ENCODE measurements at places on chromosomes 6 and 20.

DNA sequence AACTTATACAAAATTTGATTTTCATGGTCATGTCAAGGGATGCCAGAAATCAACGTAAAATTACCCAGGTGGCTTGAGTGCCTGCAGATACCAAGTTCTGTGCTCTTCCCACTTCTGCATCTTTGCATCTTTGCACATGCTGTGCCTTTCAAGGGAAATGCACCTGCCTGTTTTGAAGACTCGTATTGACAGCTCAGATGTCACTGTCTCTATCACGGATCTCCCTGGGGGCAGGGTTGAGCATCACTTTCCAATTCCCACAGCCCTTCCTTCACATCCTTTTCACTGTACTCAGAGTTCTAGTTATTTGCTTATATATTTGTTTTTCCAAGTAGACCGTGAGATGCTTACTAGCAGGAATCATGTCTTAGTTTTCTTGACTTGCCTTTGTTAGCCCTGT, 274.2 kb downstream of the CDH26 start:
- DNase-seq = no peak

DNA sequence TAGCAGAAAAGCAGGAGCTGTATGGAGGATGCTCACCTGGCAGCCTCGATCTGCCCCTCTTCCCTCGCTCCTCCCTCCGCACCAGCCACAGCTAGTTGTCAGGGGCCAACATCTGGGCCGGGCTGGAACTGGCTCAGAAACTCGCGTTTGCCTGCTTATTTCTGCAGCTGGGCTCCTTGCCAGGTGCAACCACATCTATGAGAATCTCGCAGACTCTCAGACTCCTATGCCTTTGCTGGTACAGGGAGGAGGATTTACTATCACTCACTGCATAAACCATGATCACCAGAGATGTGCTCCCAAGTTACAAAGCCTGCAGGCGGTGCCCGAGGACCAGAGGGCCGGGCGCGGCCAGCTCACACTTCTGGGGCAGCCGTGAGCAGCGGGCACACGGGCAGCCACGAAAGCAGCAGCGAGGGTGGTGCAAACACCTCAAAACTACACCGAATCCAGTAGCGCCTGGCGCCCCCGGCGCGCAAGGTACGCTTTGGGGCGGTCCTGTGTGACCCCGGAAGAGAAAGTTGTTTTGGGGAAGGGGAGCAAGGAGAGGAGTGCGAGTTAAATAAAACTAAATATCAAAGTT, 577 bp upstream of the LRRC1 start:
- peak; percentile 30 for DNase-seq

- DNase-seq = no peak
Observed at GRCh38 chr20:16052456-16052855, 520.8 kb downstream of the KIF16B start.

DNA sequence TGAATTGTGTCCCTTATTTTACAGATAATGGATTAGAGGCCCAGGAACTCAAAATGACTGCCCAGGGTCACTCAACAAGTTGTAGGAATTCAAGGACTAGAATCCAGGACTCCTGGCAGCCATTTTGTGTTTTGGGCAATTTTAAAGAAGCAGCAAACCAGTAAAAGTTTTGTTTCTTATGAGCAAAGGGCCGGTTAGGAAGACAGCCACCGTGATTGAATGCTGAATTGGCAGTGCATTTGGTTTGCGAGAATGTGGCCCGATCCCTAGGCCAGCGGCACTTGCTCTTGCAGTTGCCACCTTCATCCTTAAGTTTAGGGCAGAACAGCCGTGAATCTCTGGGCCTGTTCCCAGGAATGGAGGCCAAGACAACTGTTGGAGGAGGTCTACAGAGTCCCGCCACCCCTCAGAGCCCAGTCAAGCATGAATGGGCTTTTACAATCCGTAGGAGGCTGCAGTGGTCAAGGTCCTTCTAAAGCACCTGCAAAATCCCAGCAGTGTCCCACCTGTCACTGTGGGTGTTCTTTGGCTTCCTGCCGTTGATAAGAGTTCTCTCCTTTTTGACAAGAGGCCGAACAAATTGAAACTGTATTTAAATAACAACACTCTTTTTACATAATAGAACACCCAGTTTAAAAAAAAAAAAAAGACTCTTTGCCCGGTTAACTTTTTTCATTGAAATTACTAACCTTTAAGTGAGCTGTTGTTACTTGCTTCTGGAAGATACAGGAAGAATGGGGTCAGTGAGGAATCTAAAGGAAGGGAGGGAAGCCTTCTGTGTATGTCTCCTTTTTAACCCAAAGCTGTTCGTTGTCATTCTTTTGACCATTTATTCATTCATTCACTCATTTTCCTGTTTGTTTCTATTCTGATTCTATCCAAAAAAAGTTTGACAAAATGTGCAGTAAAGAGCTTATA, 68.7 kb downstream of the PHACTR2 start:
- DNase-seq = no peak

GRCh38 chr20:33372993-33373441, 28.3 kb downstream of the CDK5RAP1 start:
- DNase-seq = no peak

DNA sequence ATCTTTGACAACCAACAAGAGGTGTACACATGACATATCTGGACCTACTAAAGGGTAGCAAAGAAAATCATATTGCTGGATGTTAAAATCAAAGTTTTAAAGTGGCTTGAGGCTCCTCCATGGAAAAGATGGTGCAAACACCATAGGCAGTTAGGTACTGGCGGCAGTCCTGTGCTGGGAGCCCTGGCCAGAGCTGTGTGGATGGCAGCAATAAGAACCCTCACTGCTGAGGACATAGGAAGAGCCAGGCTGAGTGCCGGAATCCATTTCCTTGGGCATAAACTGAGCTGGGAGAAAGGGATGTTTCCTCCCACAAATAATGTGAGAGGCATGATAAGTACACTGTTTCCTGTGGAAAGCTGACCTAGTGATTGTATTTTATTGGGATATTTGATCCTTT, 89.9 kb downstream of the ARID1B start:
- DNase-seq = no peak

GRCh38 chr6:6052216-6052615, 45.5 kb upstream of the NRN1 start:
- no peak for DNase-seq

DNA sequence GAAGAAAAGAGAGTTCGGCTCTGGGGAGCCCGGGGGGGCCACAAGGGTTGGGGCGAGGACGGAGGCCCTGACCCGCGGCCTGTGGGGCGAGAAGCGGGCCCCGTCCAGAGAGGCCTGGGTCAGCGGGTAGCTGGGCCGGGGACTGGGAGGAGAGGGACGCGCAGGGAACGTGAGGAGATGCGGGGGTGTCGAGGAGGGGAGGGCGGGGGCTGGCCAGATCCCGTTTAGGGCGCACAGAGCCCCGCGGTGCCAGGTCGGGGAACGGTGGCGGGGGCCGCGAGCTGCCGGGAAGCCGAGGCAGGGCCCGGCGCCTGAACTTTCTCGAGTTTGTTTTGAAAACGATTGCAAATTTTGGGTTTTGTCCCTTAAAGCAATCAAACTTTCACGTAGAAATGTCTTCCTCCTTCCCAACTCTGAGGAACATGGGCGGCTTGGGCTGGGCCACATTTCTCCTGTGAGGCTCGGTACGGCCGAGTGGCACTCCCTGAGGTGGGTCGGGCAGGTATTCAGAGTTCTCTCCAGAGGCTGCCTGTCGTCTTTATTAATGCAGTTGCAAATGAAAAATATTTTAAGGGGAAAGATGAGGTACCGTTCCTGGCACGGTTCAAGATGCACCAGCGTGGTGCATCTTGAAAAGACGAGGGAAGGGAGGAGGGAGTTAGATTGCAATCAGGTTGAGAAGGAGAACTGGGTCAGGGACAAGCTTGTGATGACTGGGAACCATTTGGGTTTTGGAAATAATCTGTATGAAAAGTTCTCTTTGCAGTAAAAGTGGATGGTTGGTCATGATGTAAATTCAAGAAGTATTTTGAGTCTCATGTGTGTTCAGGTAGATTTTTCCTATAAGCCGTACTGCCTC, 972 bp downstream of the RNF8 start:
- no peak for DNase-seq

DNA sequence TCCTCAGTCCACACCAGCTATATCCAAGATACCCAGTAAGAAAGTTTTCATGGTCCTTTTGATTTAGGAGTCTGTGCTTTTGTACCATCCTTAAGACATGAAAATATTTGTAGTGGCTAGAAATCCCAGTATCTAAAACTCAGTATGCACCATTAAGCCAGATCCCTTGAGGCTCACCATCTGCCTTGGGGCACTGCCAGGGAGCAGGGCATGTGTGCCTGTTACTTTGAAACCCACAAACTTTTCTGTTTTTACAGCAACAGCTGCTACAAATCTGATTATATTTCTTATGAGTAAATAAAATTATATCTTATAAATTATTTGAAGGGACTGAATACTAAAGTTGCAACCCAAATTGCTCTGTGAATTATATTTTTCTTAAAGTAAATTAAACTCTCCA, 290.5 kb upstream of the MANEA start:
- no peak for DNase-seq

GRCh38 chr6:157907651-157908050, 74.0 kb upstream of the SYNJ2 start:
- no peak for DNase-seq

- peak; percentile 25 for DNase-seq
Observed at GRCh38 chr6:15148356-15148946, 97.4 kb upstream of the JARID2 start.

DNA sequence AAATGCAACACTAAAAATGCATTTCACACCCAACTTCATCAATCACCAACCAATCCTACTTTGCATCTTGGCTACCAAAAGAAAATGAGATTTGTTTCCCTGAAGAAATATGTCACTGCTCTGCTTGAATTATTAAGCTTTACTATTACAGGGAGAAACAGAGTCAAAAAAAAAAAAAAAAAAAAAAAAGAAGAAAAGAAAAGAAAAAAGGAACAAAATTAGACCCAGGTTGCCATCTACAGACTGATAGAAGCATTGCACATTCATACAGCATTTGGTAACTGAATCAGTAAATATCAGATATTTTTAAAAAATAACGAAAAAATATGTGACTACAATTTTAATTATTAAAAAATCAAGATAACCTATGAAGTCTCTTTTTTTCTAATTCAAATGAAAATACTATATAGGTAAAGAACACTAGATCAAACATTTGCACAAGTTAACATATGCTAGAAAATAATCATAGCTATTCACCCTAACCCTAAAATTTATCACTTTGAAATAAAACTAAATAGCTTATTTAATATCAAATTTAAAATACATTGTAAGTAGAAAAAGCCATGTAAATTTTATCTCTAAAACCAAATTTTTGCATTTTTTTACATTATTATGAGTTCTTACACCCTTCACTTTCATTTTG, 83.3 kb downstream of the DCDC2 start:
- DNase-seq = no peak

DNA sequence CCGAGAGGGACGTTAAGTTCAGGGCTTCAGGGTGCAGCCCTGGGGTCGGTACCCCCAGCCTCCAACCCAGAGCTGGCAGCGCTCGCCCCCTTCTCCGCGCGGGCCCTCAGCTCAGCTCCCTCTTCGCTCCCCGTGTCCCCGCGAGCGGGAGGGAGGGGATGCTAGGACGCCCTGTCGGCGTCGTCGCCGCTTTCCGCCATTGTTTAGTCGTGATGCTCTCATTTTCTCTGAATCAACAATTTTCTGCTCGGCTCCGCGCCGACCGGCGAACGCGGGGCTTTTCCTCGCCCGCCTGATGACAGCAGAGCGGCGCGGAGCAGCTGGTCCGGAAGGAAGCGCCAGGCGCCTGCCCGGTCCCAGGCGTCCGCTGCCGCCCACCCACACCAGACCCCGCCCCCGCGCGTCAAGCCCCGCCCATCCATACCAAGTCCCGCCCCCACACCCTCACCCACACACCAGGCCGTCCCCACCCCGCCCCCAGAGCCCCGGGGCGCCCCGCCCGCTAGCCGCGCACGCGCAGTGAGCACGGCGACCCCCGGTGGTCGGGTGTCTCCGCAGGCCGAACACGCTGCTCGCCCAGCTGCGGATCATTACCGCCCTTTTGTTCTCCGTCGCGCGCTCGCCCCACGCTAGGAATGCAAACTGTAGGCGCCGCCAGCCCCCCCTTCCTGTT, 50.1 kb upstream of the SLC32A1 start:
- DNase-seq = no peak

DNA sequence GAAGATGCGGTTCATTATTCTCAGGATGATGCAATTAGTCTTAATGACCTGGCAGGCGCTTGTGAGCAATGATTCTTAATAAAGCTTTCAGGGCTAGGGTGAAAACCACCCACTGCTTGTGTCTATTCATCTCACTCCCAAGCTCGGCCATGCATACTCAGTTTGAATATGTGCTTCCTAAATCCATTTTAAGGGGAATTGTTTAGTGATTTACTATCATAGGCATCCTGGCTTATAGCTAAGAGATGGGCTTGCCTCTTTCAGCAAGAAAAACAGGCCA, 141.1 kb upstream of the SLC24A3 start:
- DNase-seq = no peak

GRCh38 chr6:160750276-160750689, 48.2 kb downstream of the PLG start:
- no peak for DNase-seq

GRCh38 chr6:157574851-157575424, 193.9 kb downstream of the ZDHHC14 start:
- DNase-seq = no peak

GRCh38 chr6:160108077-160108476, 13.5 kb upstream of the SLC22A1 start:
- DNase-seq = no peak

DNA sequence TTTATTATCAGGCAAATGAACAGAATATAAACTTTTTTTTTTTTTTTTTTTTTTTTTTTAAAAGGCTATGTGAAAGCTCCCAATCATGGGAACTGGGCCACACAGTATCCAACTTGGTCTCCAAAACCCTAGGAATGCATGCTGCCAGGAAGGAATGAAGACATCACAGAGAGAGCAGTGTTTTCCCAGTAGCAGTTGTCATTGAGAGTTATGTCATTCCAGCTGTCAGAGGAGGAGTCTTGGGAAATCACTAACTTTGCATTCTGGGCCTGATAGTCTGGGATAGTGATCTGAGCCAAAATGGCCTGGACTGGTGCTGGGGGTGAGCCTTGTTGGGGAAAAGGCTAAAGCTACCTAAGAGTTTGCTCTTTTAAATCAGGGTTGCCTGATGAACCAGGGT, 231.3 kb upstream of the MAP3K7 start:
- DNase-seq = no peak

Data from BJ (cell line).